ENCODE measurements at places on chromosomes 6 and 20.

- DNase-seq = no peak
These were observed 99.7 kb upstream of the EXOC2 start for GRCh38 chr6:792662-793061.

DNA sequence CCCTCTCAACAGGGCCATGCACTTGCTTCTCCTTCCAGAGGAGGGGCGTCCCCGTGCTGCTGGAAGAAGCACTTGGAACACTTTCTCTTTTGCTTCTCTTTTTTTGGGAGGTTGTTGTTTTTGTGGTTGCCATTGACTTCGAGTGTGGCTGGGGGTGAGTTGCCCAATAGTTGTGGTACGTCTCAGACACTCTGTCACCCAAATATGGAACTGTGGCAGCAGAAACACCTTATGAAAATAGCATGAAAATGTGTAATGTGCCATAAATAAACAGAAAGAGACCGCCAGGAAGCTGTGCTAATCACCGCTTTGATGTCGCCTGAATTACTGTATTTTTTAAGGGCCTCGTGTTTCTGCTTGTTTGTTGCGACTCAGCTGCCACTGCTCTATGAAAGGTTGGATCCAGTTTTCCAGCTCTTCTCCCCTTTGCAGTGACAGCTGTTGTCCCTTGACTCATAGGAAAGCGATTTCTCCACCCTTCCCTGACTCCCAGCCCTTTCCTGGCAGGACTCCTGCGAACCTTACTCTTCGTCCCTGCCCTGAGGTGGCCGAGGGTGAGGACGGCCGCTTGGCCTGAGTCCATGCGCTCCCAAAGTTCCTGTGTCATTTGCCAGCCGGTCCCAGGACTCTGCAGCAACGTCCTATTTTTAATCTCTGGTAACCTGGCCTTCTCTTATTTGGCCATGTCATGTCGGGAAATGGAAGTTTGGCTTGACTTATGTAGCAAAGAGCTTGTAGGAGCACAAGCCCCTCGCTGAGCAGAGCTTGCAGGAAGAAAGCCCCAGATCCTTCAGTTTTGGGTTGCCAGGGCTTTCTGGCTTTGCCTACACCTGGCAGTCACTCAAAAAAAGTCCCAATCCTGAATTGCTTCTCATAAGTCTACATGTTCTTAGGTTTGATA, 694.6 kb downstream of the QKI start:
- DNase-seq = peak; percentile 69

- DNase-seq = no peak
These were observed 30.8 kb downstream of the GSTA4 start for GRCh38 chr6:52964318-52964717.

DNA sequence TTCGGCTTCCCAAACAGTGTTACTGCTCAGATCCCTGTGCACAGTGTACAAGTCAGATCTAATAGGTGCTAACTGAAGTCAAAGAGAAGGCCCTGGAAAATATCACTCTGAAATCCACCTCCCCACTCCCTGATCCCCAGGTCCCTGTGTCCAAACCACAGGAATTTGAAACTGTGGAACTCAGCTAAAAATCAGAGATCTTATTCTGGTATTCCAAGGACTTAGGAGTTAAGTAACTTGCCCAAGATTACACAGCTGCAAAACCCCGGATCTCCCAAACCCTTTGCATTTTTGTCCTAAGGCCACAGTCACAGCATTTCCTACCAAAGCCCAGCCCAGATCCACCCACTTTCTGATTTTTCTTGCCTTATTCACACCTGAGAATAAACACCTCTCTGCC, 32.3 kb upstream of the SLC23A2 start:
- DNase-seq = peak; percentile 28

DNA sequence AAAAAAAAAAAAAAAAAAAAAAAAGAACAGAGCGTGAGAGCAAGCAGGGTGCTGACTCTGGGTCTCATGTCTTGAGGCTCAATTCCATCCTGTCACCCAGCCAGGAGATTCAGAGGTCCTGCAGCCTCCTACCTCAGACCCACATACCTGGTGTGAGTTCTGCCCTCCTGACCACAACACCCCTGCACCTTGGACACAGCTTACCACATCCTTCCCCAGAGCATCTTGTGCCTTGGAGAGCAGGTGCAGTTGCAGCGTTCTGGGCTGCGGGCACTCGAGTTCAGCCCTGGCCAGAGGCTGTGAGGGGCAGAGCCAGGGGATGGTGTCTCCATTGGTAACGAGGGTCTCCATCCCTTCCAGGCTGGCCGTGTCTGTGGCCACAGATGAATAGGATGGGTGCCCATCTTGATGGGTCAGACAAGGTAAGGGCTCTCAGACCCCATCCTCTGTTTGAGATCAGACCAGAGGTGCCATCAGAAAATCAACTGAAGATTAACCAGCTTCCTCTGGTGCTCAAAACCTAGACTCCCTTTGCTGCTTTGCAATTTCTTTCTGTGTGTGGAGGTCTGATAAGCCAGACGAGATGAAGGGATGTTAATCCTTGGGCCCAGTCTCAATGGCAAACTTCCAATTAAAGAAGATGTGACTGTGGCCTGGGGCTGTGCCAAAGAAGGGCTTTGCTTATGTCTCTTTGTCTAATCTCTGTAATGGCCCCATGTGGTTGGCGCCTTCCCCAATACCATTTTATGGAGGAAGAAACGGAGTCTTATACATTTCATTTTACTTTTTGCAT, 14.7 kb upstream of the ZNF831 start:
- no peak for DNase-seq

DNA sequence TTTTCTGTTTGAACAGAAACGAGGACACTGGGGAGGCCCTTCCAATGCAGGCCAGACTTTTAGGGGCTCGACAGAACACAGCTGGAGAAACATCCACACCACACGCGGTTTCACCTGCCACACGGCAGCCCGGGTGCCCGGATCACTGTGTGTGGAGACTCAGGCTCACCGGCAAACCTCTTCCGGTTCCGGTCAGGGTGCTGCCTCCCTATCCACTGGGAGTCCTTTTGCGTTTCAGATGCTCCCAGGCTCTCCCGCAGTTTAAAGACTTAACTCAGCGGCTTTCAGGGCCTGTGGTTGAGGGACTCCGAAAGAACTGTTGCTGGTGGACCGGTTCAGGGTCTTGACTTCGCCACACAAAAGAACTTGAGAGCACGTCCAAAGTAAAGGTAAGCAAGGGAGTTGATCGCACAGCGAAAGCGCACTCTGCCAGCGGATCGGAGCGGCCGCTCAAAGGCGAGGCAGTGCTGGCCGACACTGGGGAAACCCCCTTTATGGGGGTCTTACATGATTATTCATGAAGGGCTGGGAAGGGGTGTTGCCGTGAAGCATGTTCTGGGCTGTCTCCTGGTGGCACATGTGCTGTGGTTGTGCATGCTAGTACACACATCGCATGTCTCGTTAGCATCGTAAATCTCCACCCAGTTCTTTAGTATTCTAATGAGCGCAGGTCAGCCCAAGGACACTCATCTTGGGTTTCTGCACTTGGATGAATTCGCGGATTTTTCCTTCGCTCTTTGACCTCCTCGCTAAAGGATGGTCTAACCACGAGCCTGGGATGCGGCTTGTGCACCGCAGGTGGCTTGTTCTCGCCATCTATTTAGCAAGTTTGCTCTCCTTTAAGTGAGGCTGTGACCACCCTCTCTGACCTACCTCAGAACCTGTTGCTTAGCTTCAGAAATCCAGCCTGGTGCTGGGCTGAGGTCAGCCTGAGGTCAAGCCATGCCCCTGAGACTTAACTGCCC, 180.3 kb downstream of the CDH26 start:
- DNase-seq = peak; percentile 17

GRCh38 chr6:136510299-136510698, 39.9 kb downstream of the MAP7 start:
- DNase-seq = no peak

DNA sequence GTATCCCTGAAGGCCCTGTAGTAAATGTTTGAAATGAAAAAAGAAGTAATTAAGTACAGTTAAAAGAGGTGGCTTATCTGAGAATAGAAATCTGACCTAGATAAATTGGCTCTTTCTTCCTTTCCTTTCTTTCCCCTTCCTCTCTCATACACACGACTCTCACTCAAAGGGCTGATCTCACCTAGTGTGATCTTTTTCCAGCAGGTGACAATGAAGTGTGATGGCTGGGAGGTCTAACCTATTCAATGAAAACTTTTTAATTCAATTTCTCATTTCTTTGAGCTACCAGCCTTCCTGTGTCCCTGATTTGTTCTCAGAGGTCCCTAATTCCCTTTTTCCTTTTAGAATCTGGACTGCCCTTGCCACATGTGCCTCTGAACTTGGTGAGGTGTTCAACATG, 118.0 kb upstream of the RIMS1 start:
- no peak for DNase-seq

DNA sequence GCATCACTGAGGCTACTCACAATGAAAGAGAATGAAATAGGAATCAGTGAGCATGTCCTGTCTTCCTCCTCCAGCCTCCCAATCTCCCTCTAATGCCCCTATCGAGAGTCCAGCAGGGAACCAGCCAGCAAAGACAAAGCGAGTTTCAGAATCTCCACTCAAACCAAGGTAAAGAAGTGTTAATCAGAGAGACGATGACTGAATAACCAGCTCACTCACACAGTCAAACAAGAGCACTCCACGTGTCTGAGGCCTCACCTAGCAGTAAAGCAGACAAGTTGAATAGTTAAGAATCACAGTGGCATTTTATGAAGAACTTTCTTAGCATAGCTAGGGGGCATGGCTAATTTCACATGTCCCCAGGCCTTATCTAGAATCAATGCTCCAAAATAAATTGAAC, 3.3 kb upstream of the TREM1 start:
- DNase-seq = no peak

DNA sequence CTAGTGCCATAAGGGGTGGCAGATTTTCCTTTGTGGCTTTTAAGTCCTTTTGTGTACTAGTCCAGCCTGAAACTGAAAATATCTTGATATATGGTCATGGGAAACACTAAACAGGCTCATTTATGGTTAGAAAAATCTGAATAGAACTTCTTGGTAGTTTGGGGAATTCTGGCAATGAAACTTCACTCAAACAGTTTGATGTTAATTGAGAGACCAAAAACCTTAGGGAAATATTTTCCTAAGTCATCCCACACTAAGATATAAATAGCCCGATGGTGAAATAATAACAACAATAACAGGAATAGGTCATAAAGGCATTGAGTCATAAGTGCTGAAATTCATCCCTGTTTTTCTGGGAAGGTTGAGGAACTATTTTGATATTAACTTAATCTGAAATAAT, 146.2 kb upstream of the SMLR1 start:
- DNase-seq = peak; percentile 64

DNA sequence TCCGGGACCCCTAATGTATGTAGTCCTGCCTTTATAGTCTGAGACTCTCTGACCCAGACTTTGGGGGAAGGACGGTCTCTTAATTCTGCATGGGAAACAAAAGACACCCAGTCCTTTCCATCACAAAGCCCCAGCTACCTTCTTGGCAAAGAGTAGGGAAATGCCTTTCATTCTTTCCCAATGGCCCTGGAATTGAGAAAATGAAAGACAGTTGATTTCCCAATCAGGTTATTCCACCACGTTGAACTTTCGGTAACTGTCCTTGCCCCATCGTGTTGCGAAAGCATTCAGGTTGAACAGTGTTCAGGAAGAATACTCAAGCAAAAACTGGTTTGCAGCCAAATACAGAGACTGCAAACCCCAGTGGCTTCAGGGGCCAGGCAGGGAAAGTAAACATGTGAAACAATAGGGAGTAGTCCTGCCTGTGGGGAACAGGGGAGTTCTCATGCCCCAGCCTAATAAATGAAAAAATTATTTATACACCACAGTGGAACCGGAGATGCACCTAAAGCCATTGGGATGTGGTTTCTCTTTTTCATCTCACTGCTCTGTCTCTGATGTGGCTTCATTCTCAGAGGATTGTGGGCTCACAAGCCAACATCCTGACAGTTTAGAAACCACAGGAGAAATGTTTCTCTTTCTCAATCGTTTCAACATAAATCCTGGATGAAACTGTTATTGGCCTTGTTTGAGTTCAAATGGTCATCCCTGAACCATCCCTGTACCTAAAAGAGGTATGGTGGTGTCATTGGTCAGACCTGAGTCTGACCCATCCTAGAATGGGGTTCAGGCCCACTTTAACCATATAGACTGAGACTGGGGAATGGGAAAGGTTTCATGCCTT, 44.2 kb upstream of the SLC9A8 start:
- peak; percentile 90 for DNase-seq

DNA sequence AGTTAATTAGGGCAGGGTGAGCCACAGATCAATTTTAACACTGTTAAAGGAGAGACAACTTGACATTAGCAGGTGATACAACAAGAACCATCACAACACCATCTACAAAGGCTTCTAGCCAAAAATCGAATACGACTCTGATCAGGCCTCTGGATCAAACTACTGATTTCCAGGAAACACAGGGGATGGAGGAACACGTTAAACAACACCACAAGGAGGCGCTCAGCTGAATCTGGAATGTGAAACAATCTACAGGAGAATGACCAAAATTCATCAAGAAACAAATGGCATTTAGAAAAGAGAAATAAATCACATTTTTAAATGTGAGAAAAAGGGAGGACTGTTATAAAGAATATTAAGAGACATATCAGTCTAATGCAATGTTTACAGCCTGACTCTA, 13.5 kb upstream of the MAFB start:
- DNase-seq = no peak

- no peak for DNase-seq
These were observed 8.9 kb upstream of the TRIM38 start for GRCh38 chr6:25953733-25954132.

DNA sequence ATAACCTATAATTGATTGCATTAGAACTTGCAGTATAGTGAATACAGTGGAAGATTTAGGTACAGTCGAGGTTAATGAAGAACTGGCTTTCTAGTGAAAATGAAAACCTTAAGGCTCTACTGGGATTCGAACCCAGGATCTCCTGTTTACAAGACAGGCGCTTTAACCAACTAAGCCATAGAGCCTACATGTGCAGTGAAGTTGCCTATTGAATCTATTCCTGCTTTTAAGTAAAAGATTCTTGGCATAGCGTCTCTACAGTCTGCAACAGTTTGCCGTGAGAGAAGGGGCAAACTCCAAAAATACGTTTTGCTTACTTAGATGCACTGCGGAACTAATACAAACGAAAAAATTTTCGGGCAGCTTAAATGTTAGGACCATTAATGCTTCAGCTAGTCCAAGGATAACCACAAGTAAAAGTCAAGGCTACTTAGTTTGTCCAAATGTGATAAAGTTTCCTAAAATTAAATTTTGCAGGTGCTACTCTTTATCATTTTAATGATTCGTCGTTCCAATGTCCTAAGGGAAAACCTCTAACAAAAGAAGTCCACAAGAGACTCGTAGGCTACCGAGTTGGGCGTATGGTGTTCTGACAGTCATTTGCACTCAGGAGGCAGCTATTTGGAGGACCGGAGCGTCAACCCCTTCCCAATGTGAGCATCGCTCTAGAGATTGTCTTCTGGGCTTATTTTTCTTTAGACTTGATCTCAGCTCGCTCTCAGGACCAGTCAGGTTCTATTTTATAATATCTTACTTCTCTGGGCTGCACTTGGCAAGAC, 31.3 kb upstream of the ZSCAN23 start:
- peak; percentile 86 for DNase-seq

GRCh38 chr6:159943101-159943632, 25.7 kb upstream of the IGF2R start:
- peak; percentile 39 for DNase-seq

- no peak for DNase-seq
These were observed 167.8 kb upstream of the RIPOR2 start for GRCh38 chr6:25103603-25104002.

GRCh38 chr6:148969603-148970061, 222.8 kb downstream of the UST start:
- DNase-seq = peak; percentile 70

GRCh38 chr6:7137335-7138045, 29.7 kb downstream of the RREB1 start:
- peak; percentile 82 for DNase-seq

Measured in fibroblast of skin of right biceps (primary cell).